SJSA1 (cell line): ENCODE measurements at places on chromosomes 16 and 17. TPM values are rescaled to one million over a fixed set of nuclear protein-coding genes. Genes with fewer than 3 reads are reported as not detected.

DNA sequence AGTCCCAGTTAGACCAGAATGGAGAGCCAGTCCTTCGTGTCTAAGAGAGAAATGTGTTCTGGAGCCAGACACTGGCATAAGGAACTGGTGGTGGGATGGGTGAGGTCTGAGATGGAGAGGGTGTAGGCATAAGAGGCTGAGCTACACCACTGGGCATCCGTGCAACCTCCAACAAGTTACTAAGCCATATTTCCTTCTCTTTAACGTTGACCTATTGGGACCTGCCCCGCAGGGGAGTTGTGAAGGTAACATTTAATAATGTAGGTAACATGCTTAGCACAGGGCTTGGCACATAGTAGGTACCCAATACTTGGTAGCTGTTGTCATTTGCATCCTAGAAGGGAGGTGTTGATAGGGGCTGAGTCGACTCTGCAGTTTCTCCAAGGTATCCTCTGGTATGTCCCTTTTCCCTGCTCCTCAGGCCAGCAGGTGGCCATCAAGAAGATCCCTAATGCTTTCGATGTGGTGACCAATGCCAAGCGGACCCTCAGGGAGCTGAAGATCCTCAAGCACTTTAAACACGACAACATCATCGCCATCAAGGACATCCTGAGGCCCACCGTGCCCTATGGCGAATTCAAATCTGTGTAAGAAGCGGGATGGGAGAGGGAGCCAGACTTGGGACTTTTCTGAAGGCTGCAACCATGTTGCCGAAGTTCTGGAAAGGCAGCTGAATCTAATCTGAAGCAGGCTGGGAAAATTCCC, 1.2 kb downstream of the MAPK7 start:
- H3K4me1 ChIP-seq = peaks cover 9% of the 10 kb centered on the region
- no peak overlapping the region for H3K27ac ChIP-seq
- H3K4me3 ChIP-seq = peak overlapping the region; percentile 61
- H3K36me3 ChIP-seq = peaks cover 59% of the 10 kb centered on the region
- peak; percentile 22 for DNase-seq

DNA sequence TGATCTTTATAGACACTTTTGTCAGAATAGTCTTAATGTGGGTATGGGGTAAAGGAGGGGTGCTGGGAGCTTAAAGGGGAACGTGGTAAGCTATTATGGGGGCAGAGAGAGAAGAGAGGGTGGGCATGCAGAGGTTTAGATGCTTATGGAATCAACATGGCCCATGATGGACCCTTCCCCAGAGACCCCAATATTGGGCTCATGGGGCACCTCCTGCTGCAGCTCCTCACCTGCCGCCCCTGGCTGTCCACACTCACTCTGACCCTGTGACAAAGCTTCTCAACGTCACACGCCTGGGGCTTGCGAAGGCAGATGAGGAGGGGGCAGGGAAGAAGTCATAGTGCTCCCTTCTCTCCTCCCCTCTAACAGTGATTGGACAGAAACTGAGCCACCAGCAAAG, 95.3 kb downstream of the SHISA6 start:
- no peak for DNase-seq
- no peak overlapping the region for H3K4me3 ChIP-seq
- H3K27me3 ChIP-seq = no peaks in the 10 kb centered on the region
- no peaks in the 10 kb centered on the region for H3K4me1 ChIP-seq
- H3K36me3 ChIP-seq = no peaks in the 10 kb centered on the region

DNA sequence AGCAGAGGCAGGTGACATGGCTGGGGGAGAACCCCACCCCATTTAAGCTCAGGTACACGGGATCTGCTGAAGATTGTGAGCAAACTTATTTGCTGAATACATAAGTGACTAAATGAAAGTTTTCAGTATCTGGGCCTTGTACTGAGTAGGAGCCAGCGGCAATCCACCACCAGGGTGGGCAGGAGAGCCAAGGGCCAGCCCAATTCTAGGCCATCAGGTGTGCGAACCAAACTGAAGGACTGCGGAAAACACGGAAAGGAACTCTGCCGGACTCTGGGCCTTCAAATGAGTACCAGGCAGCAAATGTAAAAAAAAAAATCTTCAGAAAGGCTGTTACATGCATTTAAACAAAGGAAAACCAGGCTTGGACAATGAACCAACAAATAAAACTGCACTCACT, 19.7 kb downstream of the ARHGAP17 start:
- no peak overlapping the region for H3K4me3 ChIP-seq
- DNase-seq = no peak
- peak overlapping the region; percentile 84 for H3K27ac ChIP-seq

DNA sequence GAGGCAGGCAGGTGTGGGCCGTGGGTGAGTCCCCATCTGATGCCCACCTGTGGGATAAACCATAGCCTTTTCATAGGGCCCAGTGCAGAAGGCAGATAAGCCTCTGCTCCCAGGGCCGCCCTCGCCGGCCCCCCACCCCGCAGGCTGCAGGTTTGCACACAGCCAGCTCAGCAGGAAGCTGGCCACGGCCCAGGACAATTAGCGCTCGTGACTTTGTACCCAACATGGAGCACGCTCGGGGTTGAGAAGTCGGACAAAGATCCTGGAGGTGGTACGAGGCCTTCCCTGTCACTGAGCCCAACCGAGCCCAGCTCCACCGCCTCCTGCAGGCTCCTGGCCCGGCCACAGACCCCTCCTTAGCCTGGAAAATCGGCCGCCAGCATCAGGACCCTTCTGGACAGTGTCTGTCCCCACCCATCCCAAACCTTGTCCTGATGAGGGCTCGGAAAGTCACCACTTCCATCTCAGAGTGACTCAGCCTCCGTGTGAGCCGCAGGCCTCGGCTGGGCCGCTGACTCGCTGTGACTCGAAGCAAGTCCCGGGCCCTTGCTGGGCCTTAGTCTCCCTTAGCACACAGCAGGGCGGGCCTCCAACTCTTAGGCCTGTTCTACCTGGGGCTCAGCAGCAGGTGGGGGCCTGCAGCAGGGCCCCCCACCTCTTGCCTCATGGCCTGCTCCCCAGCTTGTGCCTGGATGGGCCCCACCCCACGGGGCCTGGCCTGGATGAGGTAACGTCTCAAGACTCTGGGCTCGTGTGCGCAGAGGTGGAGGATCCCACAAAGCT, 22.7 kb downstream of the FAM83G start:
- no peaks in the 10 kb centered on the region for H3K27me3 ChIP-seq
- H3K4me1 ChIP-seq = peaks cover 17% of the 10 kb centered on the region
- peak overlapping the region; percentile 24; the same call in 1 of the 2 replicates for H3K27ac ChIP-seq
- DNase-seq = peak; percentile 30
- peaks cover 19% of the 10 kb centered on the region for H3K36me3 ChIP-seq

- no peaks in the 10 kb centered on the region for H3K27me3 ChIP-seq
- no peak overlapping the region for H3K4me3 ChIP-seq
These were observed 1893.0 kb downstream of the TP53TG3F start for GRCh38 chr16:35352431-35352830.

DNA sequence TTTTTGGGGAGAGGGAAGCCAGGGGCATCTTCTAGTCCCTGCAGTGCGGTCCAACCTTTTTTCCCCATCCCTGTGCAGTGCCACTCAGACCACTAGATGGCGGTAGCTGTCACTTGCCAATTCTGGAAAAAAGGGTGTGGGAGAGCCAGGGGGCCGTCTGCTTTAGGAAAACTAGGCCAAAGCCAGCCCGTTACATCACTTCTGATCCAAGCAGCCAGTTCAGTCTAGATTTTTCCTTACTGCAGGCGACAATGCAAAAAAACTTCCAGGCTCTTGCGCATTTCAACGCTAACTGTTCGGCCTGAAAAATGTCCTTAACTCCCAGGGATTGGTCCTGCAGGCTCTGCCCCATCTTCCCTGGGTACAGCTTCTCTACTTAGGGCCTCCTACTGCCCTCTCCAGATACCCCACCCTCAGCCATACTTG, 69.2 kb upstream of the CES5A start:
- H3K27me3 ChIP-seq = no peaks in the 10 kb centered on the region
- no peak overlapping the region for H3K27ac ChIP-seq
- peak; percentile 60 for DNase-seq
- no peaks in the 10 kb centered on the region for H3K4me1 ChIP-seq
- no peaks in the 10 kb centered on the region for H3K36me3 ChIP-seq

- no peak overlapping the region for H3K27ac ChIP-seq
- peak; percentile 35 for DNase-seq
- no peaks in the 10 kb centered on the region for H3K36me3 ChIP-seq
These were observed 30.5 kb downstream of the PIK3R6 start for GRCh38 chr17:8836821-8837562.

GRCh38 chr17:82734987-82735866, at the start of gene FN3K:
FN3K (plus strand) TSS chr17:82735615; CDS start chr17:82735637, 22 bp downstream.
- peaks cover 6% of the 10 kb centered on the region for H3K4me1 ChIP-seq
- peak; percentile 58 for DNase-seq
- H3K4me3 ChIP-seq = peak within 1 kb of the TSS; percentile 47
- peaks cover 39% of the 10 kb centered on the region for H3K36me3 ChIP-seq

DNA sequence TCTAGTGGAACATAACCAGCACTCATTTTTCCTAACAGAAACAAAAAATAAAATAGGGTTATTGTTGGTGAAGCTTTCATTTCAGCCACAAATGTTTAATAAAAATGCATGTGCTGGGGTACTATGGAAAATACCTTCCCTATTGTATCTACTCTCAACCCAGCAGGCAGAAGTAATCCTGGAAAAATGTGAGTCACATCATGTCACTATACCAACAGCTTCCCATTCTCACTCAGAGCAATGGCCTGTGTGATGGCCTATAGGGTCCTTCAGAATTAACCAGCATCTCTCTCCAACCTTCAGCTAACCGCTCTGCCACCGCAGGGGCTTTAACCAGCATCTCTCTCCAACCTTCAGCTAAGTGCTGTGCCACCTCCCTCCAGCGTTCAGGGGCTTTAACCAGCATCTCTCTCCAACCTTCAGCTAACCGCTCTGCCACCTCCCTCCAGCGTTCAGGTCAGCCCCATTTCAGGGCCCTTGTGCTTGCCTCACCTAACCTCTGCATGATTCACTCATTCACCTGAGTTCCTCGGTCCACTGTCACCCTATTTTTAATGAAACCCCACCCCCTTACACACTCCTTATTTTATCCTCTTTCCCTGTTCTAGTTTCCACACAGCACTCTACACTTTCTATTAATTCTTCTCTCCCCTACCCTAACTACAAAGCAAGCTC, 34.0 kb downstream of the UBE2G1 start:
- no peaks in the 10 kb centered on the region for H3K36me3 ChIP-seq
- H3K4me1 ChIP-seq = peaks cover 42% of the 10 kb centered on the region
- H3K27me3 ChIP-seq = no peaks in the 10 kb centered on the region
- DNase-seq = no peak

GRCh38 chr16:31480851-31481536, 1.9 kb upstream of the SLC5A2 start:
- peaks cover 8% of the 10 kb centered on the region for H3K4me1 ChIP-seq
- H3K36me3 ChIP-seq = peaks cover 35% of the 10 kb centered on the region
- no peak overlapping the region for H3K27ac ChIP-seq
- H3K27me3 ChIP-seq = 0 out of 2 replicates have a peak, but pooled peaks cover 3% of the 10 kb centered on the region
- no peak for DNase-seq

- no peaks in the 10 kb centered on the region for H3K27me3 ChIP-seq
- no peaks in the 10 kb centered on the region for H3K36me3 ChIP-seq
- H3K4me1 ChIP-seq = peaks cover 8% of the 10 kb centered on the region
- H3K4me3 ChIP-seq = no peak overlapping the region
- no peak for DNase-seq
- no peak overlapping the region for H3K27ac ChIP-seq
These were observed 8.0 kb downstream of the TNRC6C start for GRCh38 chr17:77966476-77966875.

- no peak overlapping the region for H3K4me3 ChIP-seq
- no peaks in the 10 kb centered on the region for H3K4me1 ChIP-seq
- no peak overlapping the region for H3K27ac ChIP-seq
- no peaks in the 10 kb centered on the region for H3K27me3 ChIP-seq
- no peak for DNase-seq
These were observed 7.4 kb upstream of the B9D1 start for GRCh38 chr17:19369846-19370492.

DNA sequence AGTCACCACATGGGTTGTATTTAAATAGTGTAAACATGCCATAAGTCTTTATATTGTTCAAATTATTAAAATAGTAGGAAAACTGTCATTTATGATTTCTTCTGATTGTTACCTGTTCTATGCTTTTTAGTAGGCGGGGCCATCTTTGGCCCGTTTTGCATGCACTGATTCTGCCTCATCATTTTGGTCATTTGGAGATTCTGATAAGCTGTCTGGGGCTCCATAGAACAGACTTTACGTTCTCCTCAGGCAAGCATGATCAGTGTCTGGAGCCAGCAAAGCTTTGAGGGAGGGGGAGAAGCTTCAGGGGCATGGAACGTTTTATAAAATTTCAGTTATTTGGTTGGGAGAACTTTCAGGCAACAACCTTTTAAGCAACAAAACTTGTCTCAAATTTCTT, 8.8 kb downstream of the NDEL1 start:
- no peak overlapping the region for H3K27ac ChIP-seq
- DNase-seq = no peak
- no peaks in the 10 kb centered on the region for H3K27me3 ChIP-seq

Gene CCL22
- not detected in 2 replicates for total RNA-seq

Gene OSBPL7
- total RNA-seq = 6.2 and 6.4 TPM in 2 replicates

Gene ACSM2A
- total RNA-seq = not detected in 2 replicates

Gene RASD1
- total RNA-seq = 0.28 and 1.3 TPM in 2 replicates

Gene NPW
- not detected in 2 replicates for total RNA-seq

Gene ATPAF2
- total RNA-seq = 17.8 and 44.4 TPM in 2 replicates

Gene ALOX15
- not detected in 2 replicates for total RNA-seq

Gene KCNH6
- not detected in 2 replicates for total RNA-seq
